CD4-positive, alpha-beta T cell treated with Interleukin-21 for 1 hour (primary cell): ENCODE measurements at places on chromosomes 16 and 17.

- peak; percentile 36 for DNase-seq
These were observed 2.3 kb downstream of the TP53 start for GRCh38 chr17:7684851-7685532.

DNA sequence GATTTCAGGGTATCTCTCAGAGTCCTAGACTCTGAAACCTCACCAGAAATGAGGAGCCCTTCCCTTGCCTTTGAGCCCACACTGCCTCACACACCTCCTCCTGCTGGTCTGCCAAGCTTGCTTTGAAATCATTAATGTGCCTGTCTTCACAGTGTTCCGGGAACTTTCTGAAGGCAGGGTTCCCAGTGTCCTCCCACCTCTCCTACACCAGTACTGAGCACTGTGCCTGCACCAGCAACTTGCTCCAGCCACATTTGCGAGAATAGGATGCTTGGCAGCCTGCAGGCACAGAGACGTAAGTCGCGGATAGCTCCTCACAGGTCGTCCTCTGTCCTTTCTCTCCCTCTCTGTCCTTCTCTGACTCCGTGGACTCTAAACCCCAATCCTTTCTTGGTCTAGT is 408.4 kb upstream of the EEF2KMT start:
- DNase-seq, result no peak

DNA sequence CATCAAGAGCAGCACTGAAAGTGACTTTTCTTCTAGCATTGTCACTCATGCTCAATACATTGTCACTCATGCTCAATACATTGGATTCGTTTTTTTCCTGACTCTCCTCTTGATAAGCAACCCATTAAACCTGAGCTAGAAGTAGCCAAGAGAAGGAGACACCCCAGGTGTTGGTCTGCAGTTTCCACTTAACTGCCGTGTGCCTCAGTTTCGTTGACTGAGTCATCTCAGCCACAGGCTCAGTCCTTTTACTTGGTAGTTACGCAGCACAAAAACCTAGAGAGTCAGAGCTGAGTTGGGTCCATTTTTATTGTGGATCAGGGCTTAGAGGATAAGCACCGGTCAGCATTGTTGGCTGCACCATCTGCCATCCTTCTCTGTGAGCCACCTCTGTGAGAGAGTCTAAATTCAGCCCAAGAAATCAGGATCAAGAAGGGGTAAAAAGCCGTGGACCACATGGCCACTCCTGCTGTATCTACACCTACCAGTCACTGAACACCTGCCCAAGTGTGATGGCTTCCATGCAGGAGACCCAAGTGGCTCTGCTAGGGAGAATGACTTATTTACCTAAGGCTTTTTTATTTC is 11.3 kb downstream of the GINS2 start:
- DNase-seq, result no peak

DNA sequence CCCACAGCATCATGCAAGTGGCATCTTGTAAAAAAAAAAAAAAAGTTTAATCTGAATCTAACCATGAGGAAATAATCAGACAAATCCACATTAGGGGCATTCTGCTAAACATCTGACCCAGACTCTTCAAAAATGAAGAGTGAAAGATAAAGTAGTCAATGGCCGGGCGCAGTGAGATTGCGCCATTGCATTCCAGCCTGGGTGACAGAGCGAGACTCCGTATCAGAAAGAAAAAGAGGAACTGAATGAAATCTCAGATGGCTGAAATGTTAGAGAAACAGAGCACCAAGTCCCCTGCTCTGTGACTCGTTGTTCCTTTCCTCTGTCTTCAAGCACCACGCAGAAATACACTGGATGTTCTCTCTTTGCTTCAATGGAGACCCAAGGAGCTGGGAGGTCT is 12.7 kb upstream of the RNF135 start:
- DNase-seq, result no peak

GRCh38 chr17:38579934-38580333 is 25.8 kb downstream of the SRCIN1 start:
- no peak for DNase-seq

- DNase-seq, result no peak
These were observed 50.8 kb downstream of the AKAP1 start for GRCh38 chr17:57135789-57136291.

DNA sequence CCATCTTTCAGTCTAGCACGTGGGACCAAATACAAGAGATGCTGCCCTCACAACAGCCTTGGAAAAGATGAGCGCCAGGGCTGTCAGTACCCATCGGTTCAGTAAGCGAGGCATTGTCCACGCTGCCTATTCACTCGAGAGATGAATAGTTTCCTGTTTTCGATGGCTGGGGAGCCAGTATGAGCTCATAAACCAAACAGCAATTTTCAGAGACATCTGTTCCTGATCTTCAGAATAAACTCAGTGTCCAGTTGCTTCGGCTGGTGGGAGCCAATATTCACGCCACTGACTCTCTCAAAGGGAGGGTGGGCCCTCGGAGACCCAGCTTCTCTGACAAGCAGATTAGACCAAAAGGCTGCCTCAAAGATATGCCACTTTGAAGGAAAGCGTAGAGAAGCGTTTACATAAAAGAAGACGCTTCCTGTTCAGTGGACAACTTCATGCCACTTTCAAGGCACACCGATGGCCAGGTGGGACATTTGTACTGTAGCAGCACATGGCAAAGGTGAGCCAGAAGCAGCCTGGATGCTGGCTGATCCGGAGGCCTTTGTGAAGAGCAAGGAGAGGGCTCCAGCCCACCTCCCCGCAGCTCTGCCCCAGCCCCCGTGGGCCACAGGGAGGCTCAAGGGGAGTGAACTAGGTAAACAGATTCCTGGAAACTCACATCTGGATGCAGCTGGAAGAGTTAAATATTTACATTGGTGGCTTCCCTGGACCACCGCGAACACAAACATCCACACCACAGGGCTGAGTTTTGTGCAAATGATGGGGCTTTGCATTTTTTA is 6.0 kb downstream of the TIMM22 start:
- DNase-seq, result no peak

- DNase-seq, result no peak
These were observed 2.0 kb downstream of the SLC13A5 start for GRCh38 chr17:6711081-6711674.

DNA sequence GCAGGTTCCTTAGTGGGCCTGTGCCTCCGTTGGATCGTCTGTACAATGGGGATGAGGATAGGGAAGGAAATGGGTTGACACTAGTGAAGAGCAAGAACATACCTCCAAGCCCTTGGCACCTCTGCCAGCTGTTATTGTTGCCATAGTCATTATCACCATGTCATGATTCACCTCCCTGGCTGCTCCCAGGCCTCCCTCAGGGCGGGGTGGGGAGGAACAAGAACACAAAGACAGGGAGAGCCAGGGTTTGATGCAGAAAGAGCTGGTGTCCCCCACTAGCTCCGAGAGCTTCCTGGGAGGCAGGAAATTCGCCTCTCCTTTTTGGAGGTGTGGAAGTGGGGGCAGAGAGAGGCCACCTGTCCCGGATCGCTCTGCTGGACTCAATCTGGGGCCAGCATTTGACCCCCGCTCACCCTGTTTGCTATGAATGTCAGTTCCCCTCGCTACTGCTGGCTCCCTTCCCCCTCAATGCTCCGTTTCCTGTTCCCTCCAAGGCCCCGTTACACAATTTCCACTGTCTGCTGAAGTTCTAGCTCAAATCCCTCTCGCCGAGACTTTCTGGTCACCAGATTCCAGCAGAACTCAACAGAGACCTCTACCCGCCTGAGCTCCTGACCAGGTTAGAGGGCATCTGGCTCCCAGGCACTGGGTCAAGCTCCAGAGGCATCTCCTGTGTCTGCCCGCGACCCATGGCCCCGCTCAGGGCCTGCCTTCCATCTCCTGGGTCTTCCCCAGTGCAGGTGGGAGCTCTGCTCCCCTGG is 9.1 kb downstream of the TIMP2 start:
- DNase-seq, result no peak

- DNase-seq, result no peak
These were observed 87.1 kb upstream of the HS3ST2 start for GRCh38 chr16:22726868-22727267.

DNA sequence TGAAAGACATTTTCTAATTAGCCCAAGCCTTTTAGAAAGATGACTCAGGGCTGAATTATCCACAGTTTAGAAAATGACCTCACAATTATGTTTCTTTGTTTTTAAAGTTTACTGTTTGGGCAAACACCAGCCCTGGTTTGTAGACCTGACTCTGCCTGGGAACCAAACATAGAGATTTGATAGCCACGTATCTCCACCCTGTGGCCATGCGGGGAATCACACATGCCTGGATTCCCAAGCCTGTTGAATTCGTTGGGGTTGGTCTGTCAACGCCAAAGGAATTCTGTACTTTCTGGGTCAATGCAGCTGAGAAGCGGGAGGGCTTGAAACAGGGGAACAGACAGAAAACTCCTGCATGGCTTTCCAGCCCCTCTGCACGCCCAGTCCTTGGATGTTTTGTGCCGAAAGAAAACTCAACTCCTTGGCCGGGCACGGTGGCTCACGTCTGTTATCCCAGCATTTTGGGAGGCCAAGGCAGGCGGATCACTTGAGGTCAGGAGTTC is 26.9 kb downstream of the CD300A start:
- peak; percentile 77 for DNase-seq
